8988T (cell line): ENCODE measurements at places on chromosomes 2 and 18.

GRCh38 chr2:126200538-126200937 lies 455.4 kb upstream of the GYPC start:
- DNase-seq: no peak

- DNase-seq: no peak
Observed at GRCh38 chr2:190582736-190583506, 48.4 kb upstream of the NEMP2 start.

DNA sequence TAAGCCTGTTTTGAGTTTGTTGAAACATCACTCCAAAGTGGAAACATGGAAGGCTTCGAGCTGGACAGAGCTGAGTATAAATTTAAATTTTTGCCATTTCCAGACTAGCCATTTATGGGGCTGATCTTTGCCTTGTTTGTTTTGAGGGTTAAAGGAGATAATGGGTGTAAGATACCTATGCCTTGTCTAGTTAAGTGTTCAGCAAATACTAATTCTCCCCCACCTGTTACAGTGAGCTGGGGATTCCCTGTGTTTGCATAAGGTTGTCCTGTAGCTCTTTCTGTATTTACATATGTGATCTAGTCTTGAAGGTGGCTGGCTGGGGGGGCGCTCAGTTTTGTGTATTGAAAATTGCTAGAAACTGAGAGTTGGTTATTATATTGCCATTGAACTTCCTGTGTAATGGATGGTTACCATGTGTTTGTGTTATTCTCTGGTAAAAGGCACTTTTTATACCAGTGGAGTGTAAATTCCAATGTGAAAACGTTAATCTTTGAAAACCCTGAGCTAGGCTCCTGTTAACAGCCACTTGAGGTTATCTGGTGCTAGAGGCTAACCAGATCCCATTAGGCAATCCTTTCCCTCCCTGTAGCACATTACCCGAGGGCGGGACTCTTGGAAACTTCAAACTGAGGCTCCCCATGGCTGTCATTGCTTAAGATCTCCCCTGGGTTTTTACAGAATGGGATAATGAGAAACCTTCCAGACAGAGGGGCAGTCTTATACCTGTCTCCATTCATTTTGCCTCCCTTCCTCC lies 26.7 kb downstream of the TANC1 start:
- DNase-seq: no peak

DNA sequence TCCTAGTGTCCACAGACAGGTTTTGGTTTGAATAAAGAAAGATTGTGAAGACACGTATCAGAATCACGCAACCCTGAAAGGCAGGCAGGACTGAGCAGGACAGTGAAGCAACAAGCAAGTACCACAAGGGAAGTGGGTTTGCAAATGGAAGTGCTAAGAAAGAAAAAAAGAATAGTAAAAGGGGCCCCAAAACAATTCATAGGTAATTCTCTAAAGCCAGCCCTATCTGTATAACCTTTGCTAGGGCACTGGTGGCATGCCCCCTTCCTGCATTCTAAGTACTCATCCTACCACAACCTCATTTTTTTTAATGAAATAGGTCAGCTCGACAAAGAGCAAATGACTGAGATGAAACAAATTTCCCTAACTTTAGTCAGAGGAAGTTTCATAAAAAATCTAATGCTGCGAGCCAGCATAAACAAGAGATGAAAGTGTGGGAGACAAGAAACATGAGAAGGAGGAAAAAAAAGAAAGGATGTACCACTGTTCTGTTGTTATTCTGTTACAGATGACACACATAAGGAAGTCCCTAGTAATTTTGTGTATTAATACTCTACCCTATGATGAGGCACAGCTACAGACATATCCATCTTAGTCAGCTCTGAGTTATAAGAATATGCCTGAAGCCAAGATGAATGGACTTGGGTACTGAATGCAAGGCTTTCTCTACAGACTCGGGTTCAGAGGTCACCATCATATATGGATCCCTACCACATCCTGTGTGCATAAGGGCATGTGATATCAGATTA lies 32.2 kb downstream of the IKZF2 start:
- no peak for DNase-seq

DNA sequence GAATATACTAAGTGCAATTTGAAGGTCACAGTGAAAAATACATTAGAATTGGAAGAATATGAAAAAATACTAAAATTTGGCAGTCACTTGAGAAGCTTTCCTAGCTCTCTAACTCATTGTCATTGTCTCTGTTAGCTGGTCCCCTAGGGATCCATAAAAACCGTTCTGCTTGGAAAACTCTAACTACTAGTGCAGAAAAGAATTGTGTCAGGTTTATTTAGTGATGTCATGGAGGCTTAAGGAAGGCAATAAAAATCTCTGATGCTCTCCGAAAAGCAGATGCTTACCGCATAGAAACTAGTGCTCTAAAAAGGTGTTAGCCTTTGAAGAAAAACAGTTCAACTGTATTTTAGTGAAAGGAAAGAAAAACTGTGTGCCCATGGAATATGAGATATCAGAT lies 150.1 kb upstream of the DLGAP1 start:
- no peak for DNase-seq

- no peak for DNase-seq
Observed at GRCh38 chr2:95087379-95087778, 34.2 kb downstream of the MRPS5 start.

- DNase-seq: no peak
Observed at GRCh38 chr2:21820271-21820670, 696.5 kb downstream of the TDRD15 start.

GRCh38 chr18:2967357-2967756 lies 45.6 kb downstream of the LPIN2 start:
- DNase-seq: no peak

GRCh38 chr18:77049938-77050337 lies 82.6 kb downstream of the MBP start:
- DNase-seq: no peak

DNA sequence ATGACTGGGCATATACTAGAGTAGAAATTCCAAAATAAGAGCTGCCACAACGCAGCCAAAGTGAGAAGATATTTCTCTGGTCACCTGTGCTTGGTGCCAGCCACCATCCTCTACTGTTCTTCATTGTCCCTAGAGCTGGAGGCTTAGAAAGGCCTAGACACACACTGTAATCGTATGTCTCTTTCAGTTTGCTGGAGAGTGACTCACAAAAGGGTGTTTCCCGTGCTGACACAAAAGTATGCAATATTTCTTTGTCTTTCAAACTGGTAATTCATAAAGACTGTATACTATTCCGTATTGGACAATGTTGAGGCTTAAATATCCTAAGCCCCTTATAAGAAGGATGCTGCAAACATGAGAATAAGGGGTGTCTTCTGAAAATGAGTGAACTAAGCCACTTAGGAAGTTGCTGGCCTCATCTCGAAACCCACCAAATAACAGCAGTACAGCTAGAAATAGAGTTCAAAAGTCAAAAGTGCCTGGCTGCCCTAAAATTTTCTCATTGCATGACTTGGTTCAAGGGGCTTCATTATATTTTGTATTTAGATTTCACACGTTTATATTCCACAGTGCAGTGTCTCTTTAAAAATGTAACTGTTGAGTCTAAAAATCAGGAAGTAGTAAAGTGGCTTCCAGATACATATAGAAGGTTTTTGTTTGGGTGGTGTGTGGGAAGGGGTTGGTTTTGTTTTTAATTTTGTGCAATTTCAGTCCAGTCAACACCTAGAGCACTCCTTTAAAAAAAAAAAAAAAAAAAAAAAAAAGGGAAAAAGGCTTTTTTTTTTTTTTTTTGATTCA lies 601.1 kb downstream of the ARHGAP15 start:
- no peak for DNase-seq

GRCh38 chr2:200586644-200586975 lies 796 bp downstream of the AOX1 start:
- DNase-seq: no peak

DNA sequence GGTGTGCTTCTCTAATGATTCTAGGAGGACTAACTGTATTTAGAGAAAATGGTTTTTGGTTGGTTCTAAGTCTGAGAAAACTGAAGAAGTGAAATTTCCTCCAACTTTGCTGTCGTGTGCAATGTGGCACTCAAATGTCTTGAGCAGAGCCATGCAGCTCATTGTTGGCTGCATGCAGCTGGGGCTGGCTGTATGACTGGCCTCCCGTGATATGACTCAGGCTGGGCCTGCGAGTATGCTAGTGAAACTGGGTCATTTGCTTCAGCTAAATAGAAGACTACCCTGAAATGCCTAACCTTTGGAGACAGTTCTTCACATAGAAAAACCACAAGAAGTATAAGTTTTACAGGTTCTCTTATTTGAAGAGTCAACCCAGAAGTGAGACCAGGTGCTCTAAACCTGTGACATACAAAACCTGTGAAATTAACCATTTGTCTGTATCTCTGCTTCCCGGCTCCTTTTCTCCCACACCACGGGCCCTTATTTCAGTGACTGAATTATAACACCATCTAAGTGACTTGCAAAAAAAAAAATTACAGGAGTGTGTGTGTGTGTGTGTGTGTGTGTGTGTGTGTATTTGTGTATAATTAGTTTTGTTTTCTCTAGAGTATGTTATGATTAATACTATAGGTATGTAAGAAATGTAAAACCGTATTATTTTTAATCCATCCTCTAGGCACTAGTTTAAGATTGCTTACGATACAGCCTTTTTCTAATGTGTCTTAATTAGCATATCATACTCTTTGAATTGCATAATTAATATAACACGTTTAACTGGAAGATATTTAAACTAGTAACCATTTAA lies 15.9 kb downstream of the POLI start:
- no peak for DNase-seq

DNA sequence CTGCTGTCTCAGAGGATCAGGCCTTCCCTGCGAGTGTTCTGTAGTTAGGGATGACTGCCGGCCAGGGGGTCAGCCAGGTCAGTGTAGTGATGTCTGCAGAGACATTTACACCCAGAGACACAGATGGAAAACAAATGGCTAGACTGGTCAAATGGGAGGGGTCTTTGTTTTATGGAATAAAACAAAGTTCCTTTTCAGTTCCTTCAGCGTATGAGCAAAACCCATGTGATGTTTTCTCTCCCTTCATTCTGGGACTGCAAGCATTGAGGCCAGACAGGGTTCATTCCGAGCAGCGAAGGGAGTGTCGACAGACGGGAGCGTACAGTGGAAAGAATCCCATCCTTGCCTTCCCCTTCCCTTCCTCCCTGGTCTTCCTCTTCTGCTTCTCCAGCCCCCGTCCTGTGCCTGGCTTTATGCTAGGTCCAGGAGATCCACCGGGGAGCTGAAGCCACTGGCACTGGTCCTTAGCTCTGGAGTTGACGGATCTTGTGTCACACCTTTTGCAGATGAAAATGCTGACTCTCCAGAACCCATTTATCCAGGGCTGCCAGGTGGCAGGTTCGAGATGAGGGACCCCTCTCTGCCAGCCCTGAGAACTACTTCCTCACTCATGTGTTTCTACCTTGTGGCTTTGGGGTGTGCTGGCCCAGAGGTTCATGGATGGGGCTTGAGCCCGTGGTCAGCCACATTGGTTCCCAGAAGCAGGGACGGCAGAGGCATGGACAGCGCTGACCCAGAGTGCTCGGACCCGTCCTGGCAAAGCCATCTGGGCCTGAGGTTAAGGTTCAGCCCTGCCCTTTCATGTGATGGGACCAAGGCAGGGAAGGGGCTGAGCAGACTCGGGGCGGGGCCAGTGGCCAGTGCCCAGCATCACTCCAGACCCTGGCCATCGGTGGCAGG lies 24.2 kb downstream of the ITGB1BP1 start:
- no peak for DNase-seq

DNA sequence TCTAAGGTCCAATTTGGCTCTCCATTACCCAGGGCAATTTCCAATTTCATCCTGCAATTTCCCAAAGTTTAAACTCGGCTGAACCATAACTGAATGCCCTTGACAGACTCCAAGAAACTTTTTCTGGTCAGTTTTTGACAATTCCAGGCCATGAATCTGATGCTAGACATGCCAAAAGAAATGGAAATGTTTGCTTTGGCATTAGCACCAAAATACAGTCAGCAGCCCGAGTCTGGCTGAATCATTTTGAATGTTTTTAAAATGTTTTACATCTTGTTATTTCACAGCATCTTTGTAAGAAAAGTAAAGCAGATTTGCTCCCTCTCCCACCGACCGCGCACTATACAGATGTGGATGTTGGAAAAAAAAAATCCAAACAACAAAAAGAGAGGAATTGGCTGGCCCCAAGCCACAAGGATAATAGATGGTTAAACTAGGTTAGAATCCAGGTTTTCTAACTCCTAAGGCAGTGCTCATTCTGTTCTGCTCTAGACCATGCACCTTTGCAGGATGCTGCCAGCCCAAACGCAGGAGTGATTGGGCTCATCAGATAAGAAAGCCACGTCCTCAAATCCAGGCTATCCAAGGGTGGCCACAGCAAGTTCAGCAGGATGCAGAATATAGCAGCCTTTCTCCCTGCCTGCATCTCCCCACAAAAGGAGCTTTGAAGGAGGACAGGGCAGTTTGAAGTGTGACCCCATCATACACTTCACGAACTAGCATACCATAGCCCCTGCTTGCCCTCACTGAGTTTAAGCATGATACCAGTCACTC lies 167.5 kb downstream of the ALK start:
- DNase-seq: no peak

GRCh38 chr2:59093571-59093970 lies 852.4 kb upstream of the FANCL start:
- no peak for DNase-seq

GRCh38 chr2:96940001-96940615 lies 46.3 kb downstream of the FAM178B start:
- no peak for DNase-seq

DNA sequence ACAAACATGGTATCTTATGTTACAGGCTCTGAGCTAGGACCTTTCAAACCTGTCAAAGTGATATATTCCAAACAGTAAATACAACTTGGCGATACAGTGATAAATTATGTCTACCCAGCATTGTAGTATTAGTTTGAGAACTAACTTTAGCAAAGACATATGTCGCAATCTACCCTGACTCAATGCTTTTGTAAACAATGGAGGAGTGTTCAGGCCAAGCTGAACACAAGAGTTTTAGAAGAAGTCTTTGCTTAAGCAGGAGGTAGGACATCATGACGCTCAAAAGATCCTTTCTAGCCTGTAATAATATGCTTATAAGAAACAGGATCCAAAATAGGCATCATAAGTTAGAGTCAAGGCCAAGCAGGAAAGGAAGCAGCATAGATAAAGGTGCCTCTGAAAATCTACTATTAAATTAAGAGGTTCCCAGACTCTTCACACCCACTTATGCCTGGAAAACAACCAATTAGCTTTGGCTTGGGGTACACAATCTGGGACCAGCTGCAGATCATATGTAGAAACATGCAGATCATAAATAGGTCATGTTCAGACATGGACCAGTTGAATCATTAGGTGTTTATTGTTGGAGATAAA lies 132.5 kb downstream of the CSRNP3 start:
- no peak for DNase-seq

DNA sequence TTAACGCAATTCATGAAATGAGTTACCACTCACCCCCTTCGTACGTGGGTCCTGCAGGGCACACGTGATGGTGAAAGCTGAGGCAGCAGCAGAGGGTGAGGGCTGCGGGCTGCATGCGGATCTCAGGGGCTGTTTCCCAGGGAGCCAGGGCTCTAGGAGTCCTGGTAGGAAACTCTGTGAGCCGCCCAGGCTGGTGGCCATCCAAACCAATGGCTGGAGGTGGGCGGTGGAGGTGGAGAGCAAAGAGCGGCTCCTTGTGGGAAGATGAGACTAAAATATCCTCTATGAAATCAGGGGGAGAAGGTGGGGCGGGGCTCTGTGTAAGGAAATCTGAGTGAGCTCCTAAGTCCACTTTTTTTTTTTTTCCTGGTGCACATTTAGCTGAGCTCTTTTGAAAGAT lies 120.1 kb upstream of the SLC1A4 start:
- no peak for DNase-seq

- DNase-seq: no peak
Observed at GRCh38 chr2:62475172-62476011, 30.6 kb downstream of the TMEM17 start.

- DNase-seq: no peak
Observed at GRCh38 chr2:28101892-28102291, 211.4 kb downstream of the BABAM2 start.

- DNase-seq: no peak
Observed at GRCh38 chr2:144597894-144598593, 78.1 kb upstream of the ZEB2 start.
